AML-193 (cell line): ENCODE measurements at places on chromosomes 6 and 20.
A peak's percentile ranks its signal among the peaks of the same experiment; 100 is the strongest.

DNA sequence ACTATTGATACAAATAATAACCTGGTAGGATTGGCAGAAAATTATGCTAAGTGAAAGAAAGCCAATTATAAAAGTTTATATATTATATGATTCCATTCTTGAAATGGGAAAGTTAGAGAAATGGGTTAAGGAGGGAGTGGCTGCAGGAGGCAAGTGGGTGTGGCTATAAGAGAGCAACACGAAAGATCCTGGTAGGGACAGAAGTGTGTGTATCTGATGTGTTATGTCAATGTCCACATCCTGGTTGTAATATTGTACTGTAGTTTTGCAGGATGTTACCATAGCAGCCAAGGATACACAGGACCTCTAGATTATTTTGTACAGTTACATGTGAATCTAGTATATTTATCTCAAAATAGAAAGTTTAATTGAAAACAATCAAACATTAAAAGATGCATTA is 46.8 kb downstream of the SNX5 start:
- no peak for DNase-seq

DNA sequence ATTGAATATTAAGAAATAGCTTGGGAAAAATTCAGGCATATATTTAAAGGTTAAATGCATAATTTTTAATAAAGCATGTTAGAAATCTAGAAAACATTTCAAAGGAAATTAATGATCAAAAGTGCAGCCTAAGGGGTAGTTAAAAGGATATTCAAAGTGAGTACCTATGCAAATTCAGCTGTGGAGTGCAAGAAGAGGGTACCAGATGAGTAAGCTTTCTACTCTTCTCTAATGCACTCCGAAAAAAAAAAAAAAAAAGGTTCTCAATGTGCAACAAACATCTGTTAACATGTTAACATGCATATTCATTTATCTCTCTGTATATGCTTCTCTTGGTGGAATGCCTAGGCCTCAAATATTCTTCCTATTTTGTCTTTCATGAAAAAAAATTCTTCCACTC is 32.0 kb upstream of the KATNA1 start:
- DNase-seq, result no peak

DNA sequence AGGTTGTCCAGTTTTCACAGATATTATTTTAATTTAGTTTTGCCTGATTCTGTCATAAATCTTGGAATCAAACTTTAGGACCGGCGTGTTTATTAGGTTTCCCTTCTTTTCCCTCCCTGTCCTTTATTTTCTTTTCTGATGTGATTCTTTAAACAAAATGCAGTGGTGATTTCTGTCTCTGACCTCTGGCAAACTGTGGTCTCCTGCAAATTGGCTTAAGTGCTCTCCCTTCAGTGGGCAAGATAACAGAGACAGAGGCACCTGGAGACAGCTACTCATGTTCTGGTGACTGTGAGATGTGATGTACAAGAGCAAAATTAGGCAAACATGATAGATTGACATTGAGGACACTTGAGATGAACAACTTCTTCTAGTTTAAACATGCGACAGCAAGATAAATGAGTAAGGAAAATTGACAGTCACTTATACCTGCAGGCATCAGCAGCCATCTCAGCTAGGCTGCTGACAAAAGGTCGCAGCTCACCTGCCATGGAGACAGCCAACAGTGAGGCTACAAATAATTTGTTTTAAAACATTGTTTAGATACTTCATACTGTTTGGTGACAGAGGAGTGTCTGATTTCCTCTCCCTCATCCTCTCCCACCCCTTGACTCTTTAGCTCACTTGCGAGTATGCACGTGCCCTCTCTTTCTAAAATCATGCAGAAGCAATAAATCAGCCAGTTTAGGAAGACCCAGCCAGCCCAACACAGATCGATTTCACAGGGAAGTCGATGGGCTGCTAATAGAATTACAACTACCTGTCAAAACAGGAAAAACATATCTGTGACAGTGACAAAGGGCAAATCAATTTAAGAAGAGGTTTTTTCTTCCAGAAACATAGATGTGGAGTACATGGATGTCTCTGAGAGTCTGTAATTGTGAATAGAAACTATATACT is 63.4 kb upstream of the MAP3K7 start:
- no peak for DNase-seq

GRCh38 chr6:15220062-15220461 is 25.8 kb upstream of the JARID2 start:
- DNase-seq, result no peak

GRCh38 chr20:16197696-16198095 is 375.6 kb downstream of the KIF16B start:
- DNase-seq, result no peak

- no peak for DNase-seq
Observed at GRCh38 chr6:11054722-11055121, 10.6 kb upstream of the ELOVL2 start.

- DNase-seq, result no peak
Observed at GRCh38 chr6:106658469-106658868, 29.1 kb downstream of the QRSL1 start.

DNA sequence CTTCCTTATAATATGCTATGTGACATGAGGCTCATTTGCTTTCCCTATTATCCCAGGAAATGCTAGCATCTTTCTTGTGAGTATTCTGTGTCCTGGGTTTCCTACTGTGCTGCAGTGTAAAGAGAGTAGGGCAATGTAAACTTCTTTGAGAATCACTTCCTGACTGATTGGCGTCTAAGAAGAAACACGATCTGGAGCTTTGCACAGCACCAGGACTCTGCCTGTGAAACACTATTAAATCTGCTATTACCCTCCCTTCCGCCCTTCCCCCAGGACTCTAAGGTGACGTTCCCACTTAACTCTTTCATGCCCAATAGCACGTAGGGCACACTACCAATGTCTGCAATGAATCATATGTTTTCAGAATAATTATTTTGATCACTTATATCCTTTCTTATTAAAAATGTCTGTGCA is 607.3 kb upstream of the CITED2 start:
- DNase-seq, result no peak

DNA sequence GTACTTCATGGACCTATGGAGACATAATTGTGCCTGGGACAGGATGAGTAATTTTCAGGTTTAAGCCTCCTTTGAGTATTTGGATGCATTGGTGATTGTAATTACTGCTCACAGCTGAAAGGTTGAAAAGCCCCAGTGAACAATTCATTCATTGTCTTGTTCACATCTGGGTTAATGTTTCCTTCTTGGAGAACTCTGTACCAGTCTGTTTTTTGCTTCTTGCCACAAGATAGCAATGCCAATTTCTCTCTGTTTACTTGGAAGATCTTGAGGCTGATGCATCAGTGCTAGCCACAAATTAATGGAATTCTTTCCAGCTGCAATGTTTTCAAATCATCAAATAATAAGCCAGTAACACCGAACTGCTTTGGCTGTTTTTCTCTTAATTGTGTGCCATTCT is 207.8 kb downstream of the BMP2 start:
- no peak for DNase-seq

- peak; percentile 43 for DNase-seq
Observed at GRCh38 chr6:30570740-30571074, 535 bp upstream of the ABCF1 start.

DNA sequence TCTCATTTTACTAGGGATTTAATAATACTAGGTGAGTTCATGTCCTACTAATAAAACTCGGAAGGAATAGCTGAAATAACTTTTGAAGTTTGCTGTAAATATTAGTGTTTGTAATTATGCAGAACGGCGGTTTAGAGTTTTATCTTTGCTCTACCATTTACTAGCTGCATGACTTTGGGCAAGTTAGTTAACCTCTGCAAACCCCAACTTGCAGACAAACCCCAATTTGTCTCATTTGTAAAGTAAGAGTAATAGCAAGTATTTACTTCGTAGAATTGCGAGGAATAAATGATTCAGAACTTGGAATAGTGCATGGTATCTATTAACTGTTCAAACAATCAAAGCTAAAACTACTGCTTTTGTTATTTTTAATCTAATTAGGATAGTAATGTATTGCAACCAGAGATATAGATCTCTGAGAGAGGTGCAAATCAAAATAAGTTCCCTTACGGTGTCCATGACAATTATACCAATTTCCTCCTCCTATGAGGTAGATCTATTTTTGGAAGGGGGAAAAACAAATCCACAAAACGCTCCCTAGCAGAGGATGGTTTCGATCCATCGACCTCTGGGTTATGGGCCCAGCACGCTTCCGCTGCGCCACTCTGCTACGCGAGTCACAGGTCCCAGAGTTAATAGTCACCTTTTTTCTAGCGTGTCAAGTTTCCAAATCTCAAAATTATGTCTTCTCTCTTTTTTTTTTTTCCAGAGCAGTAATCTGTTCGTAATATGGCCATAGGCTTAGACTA is 35.1 kb upstream of the BTN3A2 start:
- DNase-seq, result no peak

- DNase-seq, result peak; percentile 98
Observed at GRCh38 chr6:6885521-6886170, 222.1 kb upstream of the RREB1 start.

DNA sequence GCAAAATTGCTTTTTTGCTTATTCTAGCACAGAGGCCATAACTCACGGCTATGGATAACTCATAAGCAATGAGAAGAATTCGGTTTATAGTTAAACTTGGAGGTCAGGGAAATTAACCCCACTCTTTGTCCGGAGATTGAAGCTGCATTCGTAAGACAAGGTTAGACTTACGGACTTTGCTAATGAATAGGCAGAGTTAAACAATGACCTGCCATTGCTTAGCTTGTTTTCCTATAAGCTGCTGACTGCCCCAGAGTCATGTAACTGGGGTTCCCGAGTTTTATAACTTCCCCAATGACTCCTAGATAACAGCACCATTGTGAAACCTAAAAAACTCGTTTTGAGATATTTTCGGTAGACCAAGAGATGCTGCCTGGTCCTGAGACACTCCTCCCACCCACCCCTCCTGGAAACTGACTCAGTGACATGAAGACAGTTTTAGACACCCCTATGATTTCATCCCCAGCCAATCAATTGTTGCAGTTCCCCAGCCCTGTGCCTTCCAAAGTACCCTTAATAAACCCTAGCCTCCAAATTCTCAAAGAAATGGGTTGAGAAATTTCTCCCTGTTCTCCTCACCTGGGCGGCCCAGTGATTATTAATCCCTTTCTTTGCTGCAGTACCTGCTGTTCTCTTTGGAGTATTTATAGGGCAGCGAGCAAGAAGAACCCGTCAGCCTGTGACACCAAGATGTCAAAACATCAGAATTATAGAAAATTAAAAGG is 33.1 kb upstream of the MCUR1 start:
- no peak for DNase-seq

- no peak for DNase-seq
Observed at GRCh38 chr6:138645976-138646640, 127.5 kb upstream of the CCDC28A start.

DNA sequence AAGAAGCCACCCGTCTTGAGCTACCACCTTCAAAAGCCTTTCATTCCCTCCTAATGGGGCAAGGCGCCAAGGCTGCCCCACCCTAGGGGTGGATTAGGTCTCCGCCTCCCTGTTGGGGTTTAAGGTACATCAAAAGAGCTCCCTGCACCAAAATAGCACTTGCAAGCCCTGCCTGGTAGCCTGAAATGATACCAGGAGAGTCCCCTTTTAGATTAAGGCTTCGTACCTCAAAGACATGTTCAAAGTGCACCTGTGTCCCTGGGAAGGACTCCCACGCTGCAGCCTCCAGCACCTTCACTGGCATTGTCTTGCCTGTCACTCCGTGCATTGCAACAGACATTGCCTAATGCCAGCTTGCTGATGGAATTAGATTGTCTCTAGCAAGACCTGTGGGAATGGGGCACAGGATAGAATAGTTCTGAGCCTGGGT is 15.7 kb upstream of the CDKN1A start:
- no peak for DNase-seq

GRCh38 chr20:2865630-2866029 is 7.7 kb upstream of the PTPRA start:
- no peak for DNase-seq

GRCh38 chr6:26365633-26365995 is 616 bp downstream of the BTN3A2 start:
- DNase-seq, result no peak

GRCh38 chr6:50270415-50270814 is 220.7 kb upstream of the DEFB112 start:
- no peak for DNase-seq

GRCh38 chr6:160505970-160506369 is 157.8 kb downstream of the SLC22A3 start:
- DNase-seq, result no peak

GRCh38 chr20:12875510-12875909 is 133.3 kb upstream of the SPTLC3 start:
- no peak for DNase-seq

DNA sequence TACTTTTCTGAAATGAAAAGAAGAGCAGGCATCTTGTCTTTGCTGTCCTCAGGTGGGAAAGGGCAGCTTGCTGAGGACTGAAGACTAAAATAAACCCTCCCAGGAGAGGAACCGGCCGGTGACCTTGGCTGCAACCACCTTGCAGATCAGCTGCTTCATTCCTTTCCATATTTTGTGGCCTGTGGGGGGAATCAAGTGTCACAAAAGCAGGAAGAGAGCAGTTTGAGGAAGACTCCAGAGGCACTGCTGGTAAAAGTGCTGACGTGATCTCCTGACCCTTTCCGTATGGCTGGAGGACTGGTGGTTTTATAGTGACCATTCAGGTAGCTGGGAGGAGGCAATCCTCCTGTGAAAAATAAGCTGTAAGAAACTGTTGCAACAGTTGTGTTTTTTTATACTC is 157.0 kb downstream of the PLCB4 start:
- no peak for DNase-seq

GRCh38 chr6:28165563-28165962 is 23.9 kb downstream of the ZKSCAN8 start:
- DNase-seq, result no peak

DNA sequence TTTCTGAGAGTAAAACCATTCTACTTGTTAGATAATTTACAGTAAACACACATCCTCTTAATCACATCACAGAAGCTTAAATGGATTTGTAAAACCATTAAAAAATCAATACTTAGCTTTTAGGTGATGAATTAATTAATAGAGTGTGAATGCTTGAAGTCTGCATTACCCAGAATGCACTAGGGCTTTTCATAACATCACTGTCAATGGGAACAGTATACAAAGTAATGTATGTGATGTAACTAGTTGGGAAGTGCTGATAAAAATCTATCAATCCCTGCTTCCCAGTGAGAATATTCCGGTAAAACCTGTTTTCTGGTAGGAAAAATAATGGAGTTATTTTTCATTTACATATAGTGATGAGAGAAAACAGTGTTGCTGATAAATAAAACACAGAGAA is 23.1 kb upstream of the HDGFL1 start:
- DNase-seq, result no peak

DNA sequence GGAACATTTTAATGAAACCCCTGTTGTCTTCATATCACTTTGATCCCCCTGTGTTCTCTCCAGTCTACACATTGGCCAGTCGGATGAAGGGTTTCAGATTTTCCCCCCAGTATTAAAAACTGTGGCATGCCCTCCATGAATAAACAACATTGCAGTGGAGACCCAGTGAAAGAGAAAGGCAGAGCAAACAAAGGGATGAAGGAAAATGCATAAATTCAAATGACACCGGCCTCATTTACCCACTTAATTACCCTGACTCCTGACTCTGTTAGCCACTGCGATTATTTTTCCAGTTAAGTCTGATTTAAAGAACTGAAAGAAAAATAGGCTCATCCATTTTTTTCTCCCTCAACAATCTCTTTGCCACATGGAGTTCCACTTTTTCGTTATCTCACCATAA is 569.2 kb downstream of the TFAP2B start:
- no peak for DNase-seq

- no peak for DNase-seq
Observed at GRCh38 chr6:123215211-123215610, 219.2 kb downstream of the CLVS2 start.
